Transverse colon (tissue), 4 donors: ENCODE measurements at places on chromosomes 7 and 10. TPM values are rescaled to one million over a fixed set of nuclear protein-coding genes. Genes with fewer than 3 reads are reported as not detected.

DKK1 gene
- total RNA-seq, result not detected

HHEX gene
- 7.5 TPM for total RNA-seq

AKAP9 gene
- total RNA-seq, result 225 TPM

OPALIN gene
- total RNA-seq, result not detected

ABCC2 gene
- 2.0 TPM for total RNA-seq

MAD1L1 gene
- total RNA-seq, result 8.0 TPM

LOXL4 gene
- 2.3 TPM for total RNA-seq
